H9 (cell line): ENCODE measurements at places on chromosomes 7 and 10.

- H3K4me3 ChIP-seq: no peak overlapping the region
- peaks cover 15% of the 10 kb centered on the region; the same call in 1 of the 2 replicates for H3K27me3 ChIP-seq
- H3K27ac ChIP-seq: no peak overlapping the region
- DNase-seq: no peak
Measured at GRCh38 chr10:58516119-58516518, 3.4 kb downstream of the BICC1 start.

DNA sequence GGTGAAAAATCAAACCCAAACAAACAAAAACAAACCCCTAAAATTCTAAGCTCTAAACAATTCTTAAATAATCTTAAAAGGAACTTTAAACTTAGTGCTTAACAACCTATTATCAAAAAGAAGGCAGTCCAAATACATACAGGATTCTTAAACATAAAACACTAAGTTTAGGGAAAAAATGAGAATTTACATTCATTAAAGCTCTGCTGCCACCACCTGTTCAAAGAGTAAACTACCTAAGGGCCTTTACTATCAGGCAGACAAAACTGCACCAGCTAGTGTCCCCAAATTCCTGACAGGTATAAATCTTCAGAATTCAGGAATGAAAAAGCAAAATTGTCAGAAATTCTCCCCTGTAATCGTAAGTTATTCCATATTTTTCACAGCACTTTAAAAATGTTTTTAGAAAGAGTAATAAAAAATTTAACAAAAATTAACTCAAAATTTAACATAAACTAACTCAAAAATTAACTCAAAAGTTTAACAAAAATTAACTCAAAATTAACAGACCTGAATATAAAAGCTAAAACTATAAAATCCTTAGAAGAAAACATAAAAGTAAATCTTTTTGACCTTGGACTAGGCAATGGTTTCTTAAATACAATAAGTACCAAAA is 55.1 kb downstream of the PDZD8 start:
- H3K27ac ChIP-seq: no peak overlapping the region
- H3K36me3 ChIP-seq: 0 out of 2 replicates have a peak, but pooled peaks cover 4% of the 10 kb centered on the region
- no peaks in the 10 kb centered on the region; the same call in 1 of the 2 replicates for H3K4me1 ChIP-seq
- DNase-seq: no peak

DNA sequence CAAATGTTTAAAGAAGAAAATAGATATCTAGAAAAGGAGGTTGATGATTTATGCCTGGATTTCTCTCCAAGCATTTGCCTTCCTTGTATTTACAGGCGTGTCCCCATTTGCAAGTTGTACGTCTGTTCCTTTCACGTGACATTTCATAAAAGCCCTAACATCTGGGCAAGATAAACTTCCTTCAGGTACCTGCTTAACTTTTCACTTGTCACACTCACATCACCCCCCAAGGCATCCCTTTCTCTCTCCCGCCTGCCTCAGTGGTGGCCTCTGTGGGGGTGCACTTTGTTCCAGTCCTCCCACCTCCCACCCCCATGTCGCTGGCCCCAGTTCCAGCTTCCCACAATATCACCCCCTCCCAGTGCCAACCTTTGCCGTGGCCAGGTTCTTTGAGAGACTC is 6.7 kb downstream of the TWIST1 start:
- DNase-seq: no peak
- peak overlapping the region; percentile 57; the same call in 2 of the 3 replicates for H3K4me3 ChIP-seq
- H3K27ac ChIP-seq: no peak overlapping the region
- H3K27me3 ChIP-seq: peaks cover 80% of the 10 kb centered on the region
- peaks cover 9% of the 10 kb centered on the region for H3K4me1 ChIP-seq

DNA sequence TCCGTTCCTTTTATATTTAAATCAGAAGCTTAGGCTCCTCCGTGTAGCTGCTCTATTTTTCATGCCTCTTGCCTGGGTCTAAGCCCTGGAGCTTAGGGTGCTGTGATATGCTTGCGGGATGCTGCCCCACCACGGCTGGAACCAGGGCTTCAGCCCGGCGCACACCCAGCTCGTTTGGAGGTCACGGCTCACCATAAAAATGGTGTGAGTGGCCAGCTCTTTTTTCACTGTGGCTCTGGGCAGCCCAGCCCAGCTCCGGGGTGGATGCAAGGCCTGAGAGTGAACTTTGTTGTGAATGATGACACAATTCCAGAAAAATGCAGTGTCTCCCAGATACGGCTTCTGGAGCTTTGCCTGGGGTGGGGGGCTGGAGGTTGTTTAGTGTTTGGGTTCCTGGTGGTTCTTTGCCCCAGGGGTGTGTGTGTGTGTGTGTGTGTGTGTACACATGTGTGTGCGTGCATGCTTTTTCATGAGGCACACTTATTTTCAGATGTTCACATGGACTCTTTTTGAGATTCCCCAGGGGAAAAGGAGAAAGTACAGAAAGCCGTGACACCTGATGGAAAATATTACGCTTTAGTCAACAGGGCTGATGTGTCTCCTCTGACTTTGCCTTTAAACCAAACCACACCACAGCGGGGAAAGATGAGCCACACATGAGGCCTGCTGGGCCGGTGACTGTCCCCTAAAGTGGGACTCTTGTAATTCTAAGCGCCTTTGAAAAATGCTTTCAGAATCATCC is 46.2 kb downstream of the GRK5 start:
- no peaks in the 10 kb centered on the region for H3K36me3 ChIP-seq
- H3K4me1 ChIP-seq: peaks cover 2% of the 10 kb centered on the region; the same call in 1 of the 2 replicates
- H3K27ac ChIP-seq: no peak overlapping the region
- peak overlapping the region; percentile 29; the same call in 1 of the 3 replicates for H3K4me3 ChIP-seq

- H3K36me3 ChIP-seq: peaks cover 9% of the 10 kb centered on the region
- H3K4me3 ChIP-seq: no peak overlapping the region
- no peak overlapping the region for H3K27ac ChIP-seq
- H3K27me3 ChIP-seq: no peaks in the 10 kb centered on the region
- no peak for DNase-seq
- H3K4me1 ChIP-seq: peaks cover 9% of the 10 kb centered on the region
Measured at GRCh38 chr10:48474765-48475365, 130.0 kb downstream of the ARHGAP22 start.

DNA sequence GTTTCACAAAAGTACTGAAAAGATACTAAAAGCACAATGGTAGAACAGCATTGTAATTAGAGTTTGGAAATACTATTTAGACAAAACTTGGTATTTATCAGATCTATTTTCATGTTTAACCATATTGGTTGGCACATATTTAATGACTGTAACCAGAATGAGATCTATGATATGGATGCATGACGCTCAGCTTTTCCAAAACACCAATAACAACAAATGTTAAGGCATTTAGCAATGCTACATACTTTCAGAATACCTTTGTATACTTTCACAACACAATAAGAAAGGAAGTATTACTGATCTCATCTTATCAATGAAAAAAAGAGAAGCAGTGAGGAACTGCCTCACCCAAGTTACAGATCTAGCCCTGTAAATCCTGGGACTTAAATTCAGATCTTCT is 74.8 kb downstream of the THSD7A start:
- H3K36me3 ChIP-seq: no peaks in the 10 kb centered on the region
- H3K27ac ChIP-seq: no peak overlapping the region
- no peak for DNase-seq

GRCh38 chr10:114544045-114544659 is 113.9 kb downstream of the ABLIM1 start:
- no peaks in the 10 kb centered on the region; the same call in 1 of the 2 replicates for H3K4me1 ChIP-seq
- H3K4me3 ChIP-seq: no peak overlapping the region
- no peak overlapping the region for H3K27ac ChIP-seq
- H3K27me3 ChIP-seq: no peaks in the 10 kb centered on the region
- DNase-seq: no peak

- no peak overlapping the region for H3K27ac ChIP-seq
- H3K36me3 ChIP-seq: peaks cover 21% of the 10 kb centered on the region
- no peaks in the 10 kb centered on the region for H3K4me1 ChIP-seq
- no peak for DNase-seq
- H3K4me3 ChIP-seq: no peak overlapping the region; the same call in 2 of the 3 replicates
- no peaks in the 10 kb centered on the region for H3K27me3 ChIP-seq
Measured at GRCh38 chr7:102140952-102141370, 145.7 kb upstream of the SH2B2 start.

- H3K36me3 ChIP-seq: peaks cover 45% of the 10 kb centered on the region
- no peaks in the 10 kb centered on the region for H3K27me3 ChIP-seq
- no peak overlapping the region for H3K27ac ChIP-seq
- no peak overlapping the region for H3K4me3 ChIP-seq
Measured at GRCh38 chr10:21579291-21579690, 45.3 kb downstream of the MLLT10 start.

DNA sequence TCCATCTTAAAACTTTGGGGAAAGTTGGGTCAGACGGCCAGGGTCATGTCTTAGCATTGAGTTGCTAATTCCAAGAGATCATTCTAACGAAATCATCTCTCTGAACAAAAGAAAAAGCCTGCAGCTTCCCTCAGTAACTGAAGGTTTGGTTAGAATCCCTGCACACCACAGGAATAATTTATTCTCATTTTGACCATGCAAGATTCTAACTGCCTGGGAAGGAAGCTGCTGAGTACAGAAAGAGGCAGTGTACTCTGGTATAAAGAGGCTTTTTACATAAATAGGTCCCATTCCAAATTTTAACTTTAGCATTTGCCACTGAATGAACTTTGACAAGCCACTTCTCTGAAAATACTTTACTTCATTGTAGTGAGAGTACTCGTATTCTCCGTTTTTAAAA is 76.9 kb upstream of the RSBN1L start:
- no peak overlapping the region for H3K4me3 ChIP-seq
- no peak overlapping the region for H3K27ac ChIP-seq
- H3K27me3 ChIP-seq: no peaks in the 10 kb centered on the region
- peaks cover 10% of the 10 kb centered on the region for H3K36me3 ChIP-seq

DNA sequence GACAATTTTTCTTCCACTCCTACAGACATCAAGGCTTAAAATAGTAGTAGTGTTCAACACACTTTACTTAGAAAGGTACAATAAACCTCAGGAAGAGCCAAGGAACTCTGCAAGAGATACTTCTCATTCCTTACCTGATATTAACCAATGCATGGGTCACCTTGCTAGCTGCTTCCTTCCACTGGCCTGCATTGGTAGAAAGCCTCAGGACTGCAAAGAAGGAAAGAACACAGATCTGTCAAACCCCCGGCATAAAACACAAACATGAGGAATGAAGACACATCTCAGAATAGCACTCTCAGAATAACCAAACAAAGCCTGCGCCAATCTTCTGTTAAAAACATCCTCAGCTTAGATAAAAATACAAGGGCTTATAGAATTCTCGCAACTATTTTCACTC is 96.1 kb upstream of the KCNIP2 start:
- no peak for DNase-seq
- H3K27ac ChIP-seq: no peak overlapping the region
- no peaks in the 10 kb centered on the region for H3K4me1 ChIP-seq

GRCh38 chr7:37069336-37069735 is 345.0 kb upstream of the AOAH start:
- no peaks in the 10 kb centered on the region for H3K36me3 ChIP-seq
- no peak overlapping the region for H3K4me3 ChIP-seq
- no peaks in the 10 kb centered on the region for H3K4me1 ChIP-seq
- H3K27ac ChIP-seq: no peak overlapping the region

GRCh38 chr7:85509476-85509875 is 322.6 kb upstream of the SEMA3D start:
- H3K27ac ChIP-seq: no peak overlapping the region
- H3K36me3 ChIP-seq: no peaks in the 10 kb centered on the region
- DNase-seq: no peak

DNA sequence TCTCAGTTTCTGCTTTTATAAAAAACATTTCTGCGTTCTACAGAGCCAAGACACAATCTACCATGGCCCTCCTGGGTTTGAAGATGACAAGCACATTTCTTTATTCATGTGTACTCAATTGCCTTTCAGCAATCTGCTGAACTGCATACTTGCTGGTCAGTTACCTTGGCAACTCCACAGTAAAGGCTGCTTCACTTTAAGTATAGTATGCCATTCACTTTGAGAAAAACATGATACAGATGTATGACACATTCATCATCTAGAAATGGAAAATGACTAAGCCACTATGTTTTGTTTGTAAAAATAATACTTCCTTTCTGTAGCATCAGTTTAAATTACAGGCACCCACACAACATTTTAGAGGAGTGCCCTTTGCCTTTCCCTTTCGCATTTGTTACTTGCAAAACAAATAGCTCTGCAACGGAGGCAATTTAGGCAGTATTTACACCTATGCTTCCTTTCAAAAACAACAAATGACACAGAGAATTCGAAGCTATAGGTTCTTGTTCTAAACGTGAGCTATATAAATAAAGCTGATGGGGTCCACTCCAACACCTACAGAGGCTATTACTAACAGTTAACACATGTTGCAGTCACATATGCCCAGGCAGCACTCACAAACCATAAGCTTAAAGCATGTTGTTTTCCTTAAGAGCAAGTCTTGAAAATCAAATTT is 23.5 kb downstream of the SGCE start:
- no peak overlapping the region for H3K27ac ChIP-seq
- H3K27me3 ChIP-seq: no peaks in the 10 kb centered on the region
- no peaks in the 10 kb centered on the region for H3K36me3 ChIP-seq
- H3K4me3 ChIP-seq: no peak overlapping the region
- no peak for DNase-seq

- no peaks in the 10 kb centered on the region for H3K4me1 ChIP-seq
- H3K27me3 ChIP-seq: peaks cover 2% of the 10 kb centered on the region; the same call in 1 of the 2 replicates
- H3K36me3 ChIP-seq: no peaks in the 10 kb centered on the region
- no peak for DNase-seq
- H3K27ac ChIP-seq: no peak overlapping the region
- H3K4me3 ChIP-seq: no peak overlapping the region
Measured at GRCh38 chr10:75643944-75644692, 212.7 kb downstream of the LRMDA start.

DNA sequence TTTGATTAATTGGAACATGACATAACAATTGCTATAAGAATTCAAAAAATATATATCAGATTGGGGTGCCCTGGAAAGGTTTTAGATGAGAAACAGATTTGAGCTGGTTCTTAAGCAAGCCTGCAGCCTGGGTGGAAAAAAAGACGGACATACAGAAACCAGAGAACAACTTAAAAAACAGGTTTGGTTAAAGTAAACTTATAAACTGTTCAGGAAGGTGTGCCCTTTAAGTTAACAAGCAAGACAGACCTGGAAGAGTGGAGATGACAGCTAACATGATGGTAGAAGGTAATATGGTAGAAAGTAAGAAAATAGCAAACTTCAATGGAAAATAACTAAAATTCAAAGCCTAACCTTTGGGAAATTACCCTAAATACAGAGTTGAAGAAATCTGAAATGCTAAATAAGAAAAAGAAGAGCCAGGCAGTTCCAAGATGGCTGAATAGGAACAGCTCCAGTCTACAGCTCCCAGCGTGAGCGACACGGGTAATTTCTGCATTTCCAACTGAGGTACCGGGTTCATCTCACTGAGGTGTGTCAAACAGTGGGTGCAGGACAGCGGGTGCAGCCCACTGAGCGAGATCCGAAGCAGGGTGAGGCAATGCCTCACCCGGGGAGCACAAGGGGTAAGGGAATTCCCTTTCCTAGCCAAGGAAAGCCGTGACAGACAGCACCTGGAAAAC is 52.2 kb downstream of the CADPS2 start:
- DNase-seq: no peak
- H3K4me3 ChIP-seq: peak overlapping the region; percentile 63
- peaks cover 7% of the 10 kb centered on the region; the same call in 1 of the 2 replicates for H3K36me3 ChIP-seq
- no peak overlapping the region for H3K27ac ChIP-seq
- H3K4me1 ChIP-seq: no peaks in the 10 kb centered on the region

DNA sequence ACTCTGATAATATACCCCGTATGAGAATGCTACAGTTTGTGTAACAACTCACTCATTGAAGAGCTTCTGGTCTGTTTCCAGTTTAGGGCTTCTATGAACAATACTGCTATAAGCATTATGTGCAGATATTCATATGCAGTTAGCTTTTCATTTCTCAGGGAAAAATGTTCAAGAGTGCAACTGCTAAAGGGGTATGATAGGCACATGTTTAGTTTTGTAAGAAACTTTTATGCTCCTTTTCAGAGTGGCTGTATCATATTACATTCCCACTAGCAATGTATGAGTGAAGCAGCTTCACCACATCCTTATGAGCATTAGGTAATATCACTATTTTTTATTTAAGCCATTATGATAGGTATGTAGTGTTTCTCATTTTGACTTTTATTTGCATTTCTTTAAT is 182.6 kb upstream of the CXCL12 start:
- no peak overlapping the region for H3K27ac ChIP-seq
- no peak for DNase-seq
- no peaks in the 10 kb centered on the region for H3K4me1 ChIP-seq
- H3K4me3 ChIP-seq: no peak overlapping the region
